ENCODE measurements at places on chromosomes 5 and 9.

DNA sequence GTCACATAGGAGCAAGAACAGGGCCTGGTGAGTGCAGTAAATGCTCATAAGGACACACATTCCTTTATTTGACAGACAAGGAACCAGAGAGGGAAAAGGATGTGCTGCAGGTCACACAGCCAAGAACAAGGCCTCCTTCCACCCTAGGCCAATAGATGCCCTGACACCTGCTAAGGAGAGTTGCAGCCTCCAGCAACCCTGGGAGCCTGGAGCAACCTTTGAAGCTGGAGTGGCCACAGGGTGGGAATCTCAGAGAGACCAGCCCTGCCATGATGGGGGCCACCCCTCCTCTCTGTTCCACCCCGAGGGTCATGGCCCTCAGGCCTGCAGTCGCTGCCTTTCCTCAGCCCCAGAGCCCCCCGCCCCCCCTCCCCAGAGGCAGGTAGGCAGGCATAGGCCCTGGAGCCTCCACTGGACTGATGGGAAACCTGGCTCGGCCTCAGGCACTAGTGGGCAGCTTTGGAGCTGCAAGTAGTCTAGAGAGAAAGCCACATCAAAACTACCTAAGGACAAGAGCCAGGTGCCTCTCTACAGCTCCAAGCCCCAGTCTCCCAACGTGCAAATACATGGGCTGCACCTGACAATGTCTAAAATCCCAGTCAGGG lies 116.1 kb upstream of the SPOCK1 start:
- no peak for DNase-seq

- DNase-seq: no peak
Measured at GRCh38 chr5:153939101-153939500, 99.6 kb downstream of the FAM114A2 start.

GRCh38 chr9:130267930-130268329 lies 2.4 kb downstream of the HMCN2 start:
- no peak for DNase-seq

DNA sequence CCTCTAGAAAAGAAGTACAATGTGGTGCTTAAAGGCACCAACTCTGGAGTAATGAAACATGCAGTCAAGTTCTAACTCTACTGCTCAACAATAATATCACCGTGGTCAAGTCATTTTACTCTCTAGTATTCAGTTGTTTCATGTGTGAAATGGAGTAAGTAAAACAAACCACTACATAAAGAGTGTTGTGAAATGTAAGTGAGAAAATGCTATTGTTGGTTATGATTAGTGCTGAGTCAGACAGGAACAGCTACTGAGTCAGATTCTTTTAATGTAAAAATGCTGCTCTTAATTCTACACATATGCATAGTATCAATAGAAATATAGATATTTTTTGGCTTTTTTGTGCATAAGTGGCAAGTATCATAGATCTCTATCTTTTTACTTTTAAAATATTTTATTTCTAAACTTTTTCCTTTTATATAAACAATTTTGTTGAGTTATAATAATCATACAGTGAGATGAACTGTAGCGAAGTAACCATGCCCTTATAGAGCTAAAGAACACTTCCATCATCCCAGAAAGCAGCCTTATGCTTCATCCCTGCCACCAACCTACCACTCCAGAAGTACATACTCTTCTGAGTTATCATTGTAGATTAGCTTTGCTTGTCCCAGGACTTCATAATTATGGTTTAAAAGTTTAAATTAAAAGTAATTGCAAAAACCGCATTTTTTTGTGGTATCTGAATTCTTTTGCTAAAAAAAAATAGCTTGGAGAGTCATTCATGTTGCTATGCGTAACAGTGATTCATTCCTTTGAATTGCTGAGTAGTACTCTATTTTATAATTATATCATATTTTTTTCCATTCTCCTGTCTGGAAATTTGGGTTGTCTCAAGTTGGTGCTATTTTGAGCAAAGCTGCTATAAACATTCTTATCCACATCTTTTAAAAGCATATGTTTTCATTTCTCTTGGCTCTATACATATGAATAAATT lies 548.2 kb upstream of the CLINT1 start:
- no peak for DNase-seq

DNA sequence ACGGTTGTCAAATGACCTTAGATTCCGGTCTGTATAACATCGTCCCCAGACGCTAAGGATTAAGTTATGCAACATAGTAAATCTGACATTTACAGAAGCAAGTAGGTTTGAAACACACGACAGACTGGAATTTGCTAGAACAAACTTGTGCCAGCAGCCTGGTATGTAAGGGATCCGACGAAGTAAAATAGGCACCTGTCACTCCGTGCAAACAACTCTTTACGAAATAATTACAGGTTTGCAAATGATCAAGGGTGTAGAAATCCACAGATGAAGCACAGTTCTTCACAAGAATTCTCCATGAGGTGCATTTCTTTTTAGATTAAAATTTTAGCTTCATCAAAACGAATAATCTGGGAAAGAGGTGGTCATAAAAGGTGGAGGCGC lies 508 bp downstream of the MOCS2 start:
- DNase-seq: no peak

GRCh38 chr5:126514558-126515141 lies 80.4 kb downstream of the ALDH7A1 start:
- DNase-seq: no peak

DNA sequence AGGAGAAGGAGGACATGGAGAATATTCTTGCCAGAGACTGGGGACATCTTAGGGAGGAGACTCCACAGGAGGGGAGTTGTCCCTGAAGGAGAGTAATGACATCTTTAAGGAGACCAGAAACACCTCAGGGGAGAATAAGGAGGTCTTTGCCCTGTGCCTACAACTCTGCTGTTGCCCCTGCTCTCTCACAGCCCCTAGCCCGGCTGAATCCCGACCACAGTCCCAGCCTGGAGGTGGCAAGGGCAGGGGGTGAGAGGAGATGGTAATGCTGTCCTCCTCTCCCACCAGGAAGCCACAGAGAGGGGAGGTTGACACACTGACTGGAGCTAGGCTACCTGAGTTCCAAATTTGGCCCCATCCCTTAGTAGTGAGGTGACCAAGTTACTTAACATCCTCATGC lies 30.2 kb upstream of the ENHO start:
- no peak for DNase-seq

DNA sequence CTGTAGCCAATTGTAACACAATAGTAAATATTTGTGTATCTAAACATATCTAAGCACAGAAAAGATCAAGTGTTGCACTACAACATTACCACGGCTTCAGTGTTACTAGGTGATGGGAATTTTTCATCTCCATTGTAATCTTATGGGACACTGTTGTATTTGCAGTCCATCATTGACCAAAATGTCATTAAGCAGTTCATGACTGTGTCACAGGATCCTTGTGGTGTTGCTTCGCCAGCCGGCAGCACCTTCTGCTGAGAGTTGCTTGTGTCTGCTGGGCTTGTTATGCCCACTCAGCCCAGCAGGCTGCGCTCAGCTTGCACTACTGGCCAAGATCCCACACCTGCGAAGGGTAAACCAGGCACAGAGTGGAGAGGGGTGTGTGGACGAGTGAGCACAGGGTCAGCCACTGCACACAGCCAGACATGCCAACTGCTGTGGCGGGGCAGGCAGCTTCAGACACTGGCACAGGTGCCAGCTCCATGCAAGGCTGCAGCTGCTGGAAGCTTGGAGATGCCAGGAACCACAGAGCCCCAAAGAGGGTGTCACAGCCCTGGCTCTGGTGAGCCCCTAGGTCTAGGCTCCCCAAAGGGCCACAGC lies 273.7 kb downstream of the CETN3 start:
- DNase-seq: no peak

- no peak for DNase-seq
Measured at GRCh38 chr5:61289241-61289640, 42.8 kb upstream of the ZSWIM6 start.

DNA sequence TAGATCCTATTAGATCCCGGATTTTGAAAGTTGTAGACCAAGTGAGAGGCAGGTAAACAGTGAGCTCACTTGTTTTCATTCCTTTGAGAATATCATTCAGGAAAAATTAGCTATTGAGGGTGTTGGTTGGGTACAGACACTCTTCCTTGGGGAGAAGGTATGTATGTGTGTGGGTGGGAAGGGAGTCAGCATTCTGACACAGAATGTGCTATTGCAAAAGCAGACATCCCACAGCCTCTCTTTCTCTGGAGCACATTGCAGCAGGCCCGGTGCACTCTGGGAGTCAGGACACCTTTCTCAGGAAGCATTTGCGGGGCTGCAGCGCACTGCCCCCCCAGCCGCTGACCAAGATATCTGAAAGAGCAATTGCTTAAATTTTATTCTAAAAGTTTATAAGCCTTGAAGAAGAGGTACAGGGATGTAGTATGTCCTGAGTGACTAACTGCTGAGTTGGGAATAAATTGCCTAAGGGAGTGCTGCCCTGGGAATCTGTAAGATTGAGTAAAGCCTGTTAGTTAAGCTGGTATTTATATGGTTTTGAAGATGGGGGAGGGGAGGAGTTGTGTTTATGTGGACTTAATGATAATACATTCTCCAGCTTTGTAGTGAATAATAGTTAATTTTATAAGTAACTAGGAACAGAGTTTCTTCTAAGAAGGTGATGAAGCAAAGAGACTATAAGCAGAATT lies 5.2 kb downstream of the TNFAIP8 start:
- no peak for DNase-seq

- DNase-seq: no peak
Measured at GRCh38 chr5:114838937-114839336, 330.8 kb downstream of the TRIM36 start.

GRCh38 chr9:107068581-107068980 lies 205.6 kb downstream of the ZNF462 start:
- no peak for DNase-seq

DNA sequence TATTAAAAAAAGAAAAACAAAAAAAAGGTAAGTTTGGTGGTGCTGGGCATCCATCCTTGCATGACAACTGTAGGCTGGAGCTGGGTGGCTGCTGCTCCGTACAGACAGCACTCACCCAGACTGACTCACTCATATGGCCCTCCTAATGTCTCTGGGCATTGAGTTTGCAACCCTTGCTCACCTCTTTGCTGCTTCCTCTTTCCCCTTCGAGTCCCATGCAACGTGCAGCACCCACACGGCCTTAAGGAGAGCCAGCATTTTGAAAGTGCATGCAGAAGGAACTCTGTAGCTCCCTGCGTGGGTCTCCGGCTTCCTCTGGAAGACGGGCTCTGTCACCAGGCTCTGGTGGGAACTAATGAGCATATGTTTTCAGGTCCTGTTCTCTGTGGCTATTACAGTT lies 60.5 kb upstream of the ENTREP1 start:
- no peak for DNase-seq

- DNase-seq: no peak
Measured at GRCh38 chr9:135299239-135299590, 180.4 kb upstream of the PPP1R26 start.

DNA sequence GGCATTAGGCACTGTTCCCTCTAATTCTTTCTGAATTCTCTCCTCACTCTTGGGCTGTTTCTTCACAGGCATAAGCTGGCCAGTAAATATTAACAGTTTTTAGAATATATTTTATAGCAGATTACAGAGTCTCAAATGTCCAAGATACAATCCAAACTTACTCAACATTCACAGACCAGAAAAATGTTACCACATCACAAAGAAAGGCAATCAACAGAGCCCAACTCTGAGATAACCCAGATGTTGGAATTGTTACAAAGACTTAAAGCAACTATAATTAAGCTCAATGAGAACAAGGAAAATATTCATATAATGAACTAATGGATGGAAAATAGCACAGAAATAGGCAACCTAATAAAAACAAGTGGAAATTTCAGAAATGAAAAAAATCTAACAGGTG lies 401.1 kb upstream of the RGMB start:
- no peak for DNase-seq

DNA sequence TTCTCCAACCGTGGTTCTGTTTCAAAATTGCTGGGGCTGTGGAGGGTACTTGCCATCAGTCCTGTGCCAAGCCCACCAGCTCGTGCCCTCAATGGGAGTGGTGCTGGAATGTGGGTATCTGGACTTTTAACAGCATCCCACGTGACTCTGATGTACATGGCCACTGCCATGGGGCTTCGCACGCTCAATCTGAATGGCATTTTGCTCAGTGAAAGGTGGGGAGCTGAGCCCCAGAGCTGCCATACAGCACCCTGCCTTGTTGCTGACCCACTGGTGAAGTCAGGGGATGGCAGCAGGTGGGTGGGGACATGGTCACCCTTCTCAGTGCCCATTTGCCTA lies 16.6 kb upstream of the SYNPO start:
- no peak for DNase-seq

- no peak for DNase-seq
Measured at GRCh38 chr9:127767909-127768331, 10.5 kb downstream of the SH2D3C start.

GRCh38 chr9:98899408-98900056 lies 44.2 kb upstream of the COL15A1 start:
- no peak for DNase-seq

GRCh38 chr5:1130218-1130946 lies 18.5 kb upstream of the SLC12A7 start:
- DNase-seq: no peak

DNA sequence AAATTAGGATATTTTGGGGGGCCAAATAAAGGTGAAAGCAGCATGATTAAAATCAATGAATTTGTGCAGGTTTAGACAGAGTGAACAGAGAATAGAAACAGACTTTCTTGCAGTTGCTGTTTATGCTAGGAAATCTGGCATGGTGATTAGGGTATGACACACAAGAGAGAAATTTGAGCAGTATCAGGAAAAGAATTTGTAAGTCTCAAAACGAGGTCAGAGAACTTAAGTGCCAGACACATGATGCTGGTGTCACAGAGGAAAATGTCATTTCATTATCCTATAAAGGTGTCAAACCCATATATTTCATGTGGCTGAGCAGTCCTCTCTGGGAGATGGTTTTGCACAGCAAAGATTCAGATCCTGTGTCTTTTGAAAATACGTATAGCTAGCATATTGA lies 15.7 kb downstream of the LVRN start:
- DNase-seq: no peak

GRCh38 chr9:112809351-112809848 lies 58.8 kb downstream of the SNX30 start:
- DNase-seq: no peak

- no peak for DNase-seq
Measured at GRCh38 chr5:128143911-128144310, 60.3 kb downstream of the SLC12A2 start.

DNA sequence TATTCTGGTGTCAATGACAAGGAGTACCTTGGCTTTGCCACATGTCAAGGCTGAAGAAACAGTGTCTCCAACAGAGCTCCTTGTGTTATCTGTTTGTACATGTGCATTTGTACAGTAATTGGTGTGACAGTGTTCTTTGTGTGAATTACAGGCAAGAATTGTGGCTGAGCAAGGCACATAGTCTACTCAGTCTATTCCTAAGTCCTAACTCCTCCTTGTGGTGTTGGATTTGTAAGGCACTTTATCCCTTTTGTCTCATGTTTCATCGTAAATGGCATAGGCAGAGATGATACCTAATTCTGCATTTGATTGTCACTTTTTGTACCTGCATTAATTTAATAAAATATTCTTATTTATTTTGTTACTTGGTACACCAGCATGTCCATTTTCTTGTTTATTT lies 19.8 kb downstream of the CD274 start:
- no peak for DNase-seq

- no peak for DNase-seq
Measured at GRCh38 chr5:119404033-119404432, 48.2 kb downstream of the TNFAIP8 start.

- DNase-seq: no peak
Measured at GRCh38 chr5:17225520-17225919, 8.1 kb downstream of the BASP1 start.

GRCh38 chr9:35605351-35606137 lies 482 bp downstream of the TESK1 start:
- peak; percentile 19 for DNase-seq

GRCh38 chr5:73596705-73597328 lies 29.2 kb upstream of the ARHGEF28 start:
- no peak for DNase-seq

GRCh38 chr9:90907056-90907445 lies 105.4 kb downstream of the SYK start:
- DNase-seq: no peak

GRCh38 chr9:19232823-19233194 lies 2.3 kb downstream of the DENND4C start:
- DNase-seq: no peak
